ENCODE measurements at places on chromosomes 1 and 21.

DNA sequence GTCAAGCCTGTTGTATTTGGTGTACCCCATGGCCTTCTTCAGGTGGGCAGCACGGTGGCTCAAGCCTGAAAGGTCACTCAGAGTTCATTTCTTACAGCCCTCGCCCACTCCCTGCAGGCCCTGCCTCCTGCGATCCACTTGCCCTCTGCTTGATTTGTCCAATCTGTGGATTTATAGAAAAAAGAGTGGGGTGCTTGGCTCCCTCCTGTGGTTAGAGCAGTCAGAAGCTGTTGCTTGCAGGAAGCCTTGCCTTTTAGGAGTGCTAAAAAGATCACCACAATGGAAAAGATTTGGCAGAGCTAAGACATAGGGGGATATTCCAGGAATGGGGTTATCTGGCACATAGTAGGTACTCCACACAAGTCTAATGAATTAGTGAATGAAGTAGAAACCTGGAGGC, 108.0 kb upstream of the TRABD2B start:
- no peak for DNase-seq

GRCh38 chr1:219266524-219266923, 92.8 kb downstream of the LYPLAL1 start:
- DNase-seq: no peak

DNA sequence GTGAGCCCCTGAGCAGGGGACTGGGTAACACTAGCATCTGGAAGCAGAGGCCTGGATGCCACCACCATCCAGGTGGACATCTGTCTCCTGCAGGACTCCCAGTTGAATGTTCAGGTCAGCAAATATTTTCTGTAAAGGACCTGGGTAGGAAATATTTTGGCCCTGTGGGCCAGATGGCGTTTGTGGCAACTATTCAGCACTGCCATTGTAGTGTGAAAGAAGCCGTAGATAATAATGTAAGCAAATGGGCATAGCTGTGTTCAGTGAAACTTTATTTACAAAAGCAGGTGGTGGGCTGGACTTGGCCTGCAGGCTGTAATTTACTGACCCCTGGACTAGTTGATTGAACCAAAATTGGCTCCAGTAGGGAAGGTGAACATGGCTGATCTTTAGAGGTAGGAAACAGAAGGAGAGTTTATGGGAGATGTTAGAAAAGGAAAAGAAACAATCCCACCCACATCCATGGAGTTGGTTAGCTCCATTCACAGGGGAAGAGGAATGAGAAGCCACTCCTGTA, 20.0 kb upstream of the CD101 start:
- no peak for DNase-seq

DNA sequence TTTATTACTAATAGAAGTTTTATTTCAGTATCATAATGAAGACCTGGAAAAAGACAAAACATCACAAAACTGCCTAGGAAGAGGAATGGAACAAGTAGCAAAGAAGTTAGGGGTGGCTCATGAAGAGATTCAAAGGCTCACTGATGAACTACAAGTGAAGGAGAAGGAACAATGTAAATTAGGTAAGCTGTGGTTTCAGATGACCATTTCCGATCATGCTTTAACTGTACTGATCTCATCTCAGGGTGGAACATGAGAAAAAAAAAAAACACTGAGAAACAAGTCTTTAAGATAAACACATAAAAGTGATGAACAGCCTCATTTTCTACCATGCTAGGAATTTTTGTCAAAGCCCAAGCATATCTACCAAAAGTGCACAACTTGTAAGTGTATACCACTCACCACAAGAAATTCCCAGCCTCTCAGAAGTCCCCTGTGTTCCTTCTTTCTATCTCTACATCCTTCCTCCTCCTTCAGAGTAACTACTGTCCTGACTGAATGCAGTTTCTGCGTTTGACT, 19.6 kb downstream of the CCDC30 start:
- DNase-seq: no peak

DNA sequence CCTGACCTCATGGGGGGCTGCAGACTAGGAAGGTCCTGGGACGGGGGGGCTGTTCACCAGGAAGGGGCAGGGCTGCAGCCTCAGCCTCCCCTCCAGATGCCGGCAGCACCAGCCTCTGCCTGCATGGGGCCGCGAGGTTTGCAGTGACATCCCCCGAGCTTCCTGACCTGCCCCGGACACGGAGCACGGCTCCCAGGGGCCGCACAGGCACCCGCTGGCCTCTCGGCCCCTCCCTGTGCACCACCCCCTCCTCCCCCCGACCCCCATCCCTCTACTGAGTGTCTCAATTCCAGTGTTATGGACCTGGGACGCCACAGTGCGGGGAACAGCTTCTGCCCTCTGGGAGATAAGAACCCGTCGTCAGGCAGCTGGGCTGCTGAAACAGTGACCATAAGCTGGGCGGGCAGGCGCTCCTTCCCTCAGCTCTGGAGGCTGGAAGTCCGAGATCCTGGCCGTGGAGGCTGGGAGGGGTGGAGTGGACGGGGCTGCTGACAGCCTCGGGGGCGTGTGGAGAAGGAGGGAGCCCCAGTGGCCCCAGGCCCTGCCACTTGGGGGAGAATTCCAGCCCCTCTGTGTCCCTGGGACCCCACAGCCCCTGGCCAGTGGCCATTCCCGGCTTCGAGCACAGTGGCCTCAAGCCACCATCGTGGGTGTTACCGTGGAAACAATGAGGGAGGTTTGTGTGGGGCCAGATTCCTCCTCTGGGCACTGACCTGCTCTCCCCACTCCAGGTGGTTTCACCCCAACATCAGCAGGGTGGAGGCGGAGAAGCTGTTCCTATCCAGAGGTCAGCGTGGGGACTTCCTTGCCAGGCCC, 11.6 kb downstream of the RNF223 start:
- no peak for DNase-seq

DNA sequence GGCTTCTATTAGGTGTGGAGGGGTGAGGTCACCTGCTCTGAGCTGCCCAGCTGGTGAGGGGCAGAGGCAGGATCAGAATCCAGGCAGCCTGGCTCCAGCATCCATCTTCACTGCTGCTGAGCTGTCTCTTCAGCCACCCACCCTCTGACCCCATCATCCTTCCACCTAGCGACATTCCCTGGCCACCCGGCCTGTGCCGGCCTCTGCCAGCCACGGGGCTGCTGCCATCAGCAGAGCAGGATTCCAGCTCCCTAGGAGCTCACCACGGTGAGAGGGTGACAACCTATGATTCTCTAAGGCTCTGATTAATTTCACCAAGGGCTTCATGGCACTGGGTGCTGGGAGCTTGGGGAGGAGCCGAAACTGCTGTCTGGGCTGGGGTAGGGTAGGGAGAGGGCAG, 32.1 kb downstream of the ALPL start:
- DNase-seq: no peak

GRCh38 chr1:187790724-187791123, 962.0 kb downstream of the PLA2G4A start:
- DNase-seq: no peak

- no peak for DNase-seq
Observed at GRCh38 chr1:205339197-205339702, 17.5 kb downstream of the KLHDC8A start.

GRCh38 chr1:161836018-161836417, 69.9 kb downstream of the ATF6 start:
- no peak for DNase-seq

DNA sequence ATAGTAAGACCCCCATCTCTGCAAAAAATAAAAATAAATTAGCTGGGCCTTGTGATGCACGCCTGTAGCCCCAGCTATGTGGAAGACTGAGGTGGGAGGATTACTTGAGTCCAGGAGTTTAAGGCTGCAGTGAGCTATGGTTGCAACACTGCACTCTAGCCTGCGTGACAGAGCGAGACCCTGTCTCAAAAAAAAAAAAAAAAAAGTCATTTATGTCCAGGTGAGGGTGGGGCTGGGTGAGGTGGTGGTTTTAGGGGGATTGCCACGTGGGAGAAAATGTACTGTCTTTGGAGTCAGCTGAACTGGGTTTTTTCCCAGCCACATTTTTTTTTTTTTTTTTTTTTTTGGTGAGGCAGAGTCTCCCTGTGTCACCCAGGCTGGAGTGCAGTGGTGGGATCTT, 6.7 kb downstream of the PIK3CD start:
- no peak for DNase-seq

DNA sequence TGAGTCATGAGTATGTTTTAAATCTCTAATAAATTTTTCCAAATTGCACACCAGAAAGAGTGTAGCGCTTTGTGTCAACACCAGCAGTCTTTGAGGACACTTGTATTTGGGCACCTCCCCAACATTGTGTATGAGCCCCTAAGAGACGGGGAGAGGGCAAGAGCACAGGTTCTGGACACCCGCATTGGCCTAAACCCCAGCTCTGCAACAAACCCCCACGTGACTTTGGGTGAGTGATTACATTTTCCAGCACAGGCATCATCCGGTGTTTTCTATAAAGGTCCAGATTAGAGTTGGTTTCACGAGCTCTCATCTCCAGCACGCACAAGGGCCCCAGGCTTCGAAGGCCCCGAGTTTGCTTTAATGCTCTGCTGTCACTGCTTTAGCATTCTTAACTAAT, 66.3 kb upstream of the SLC45A1 start:
- DNase-seq: no peak

GRCh38 chr1:183075861-183076260, 52.6 kb downstream of the LAMC1 start:
- no peak for DNase-seq

- DNase-seq: no peak
Observed at GRCh38 chr21:34372321-34372720, 3.0 kb upstream of the SMIM11 start.

GRCh38 chr1:17158961-17159360, 39.7 kb upstream of the PADI2 start:
- DNase-seq: no peak

All from stimulated activated CD4-positive, alpha-beta T cell treated with anti-CD3 and anti-CD28 coated beads, Interleukin-12 subunit alpha, Interleukin-12 subunit beta, amount 100 ng/mL, for 4 hours (primary cell).